ENCODE measurements at places on chromosomes 11 and 22.
A peak's percentile ranks its signal among the peaks of the same experiment; 100 is the strongest.

GRCh38 chr22:38952281-38952993, 5.0 kb upstream of the APOBEC3A start:
- peak; percentile 38 for DNase-seq

DNA sequence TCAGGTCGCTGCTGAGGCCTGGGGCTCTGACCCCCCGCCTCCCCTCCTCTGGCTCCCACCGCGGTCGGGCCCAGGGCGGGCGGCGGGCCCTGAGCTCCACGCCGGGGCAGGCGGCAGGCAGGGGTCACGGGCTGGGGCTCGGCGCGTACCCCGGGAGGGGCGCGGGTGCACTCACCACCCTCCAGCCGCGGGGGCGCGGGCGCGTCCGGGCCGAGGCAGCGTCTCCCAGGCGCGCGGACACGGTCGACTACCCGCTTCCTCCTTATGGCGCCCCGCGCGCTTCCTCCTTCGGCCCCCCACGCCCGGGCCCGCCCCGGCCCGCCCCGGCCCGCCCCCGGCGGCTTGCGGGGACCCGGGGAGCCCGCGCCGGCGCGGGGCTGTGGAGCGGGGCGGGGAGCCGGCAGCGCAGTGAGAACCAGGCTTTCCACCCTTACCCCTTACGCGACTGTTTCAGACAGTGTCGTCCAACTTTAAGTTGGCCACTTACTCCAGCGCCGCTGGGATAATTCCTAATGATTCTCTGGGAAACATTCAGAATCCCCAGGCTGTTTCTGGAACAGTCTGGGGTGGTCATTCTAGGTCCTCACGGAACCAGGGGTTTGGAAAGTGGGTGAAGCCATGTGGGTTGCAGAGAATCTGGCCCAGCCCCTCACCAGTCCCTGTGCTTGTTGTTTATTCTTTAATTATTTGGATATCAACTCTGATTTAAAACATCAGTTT, at the start of gene BID:
Gene BID (minus strand): TSS at position 264 of the 720 bp plus-strand sequence. CDS start 24,353 bp downstream, outside the sequence.
- no peak for DNase-seq

DNA sequence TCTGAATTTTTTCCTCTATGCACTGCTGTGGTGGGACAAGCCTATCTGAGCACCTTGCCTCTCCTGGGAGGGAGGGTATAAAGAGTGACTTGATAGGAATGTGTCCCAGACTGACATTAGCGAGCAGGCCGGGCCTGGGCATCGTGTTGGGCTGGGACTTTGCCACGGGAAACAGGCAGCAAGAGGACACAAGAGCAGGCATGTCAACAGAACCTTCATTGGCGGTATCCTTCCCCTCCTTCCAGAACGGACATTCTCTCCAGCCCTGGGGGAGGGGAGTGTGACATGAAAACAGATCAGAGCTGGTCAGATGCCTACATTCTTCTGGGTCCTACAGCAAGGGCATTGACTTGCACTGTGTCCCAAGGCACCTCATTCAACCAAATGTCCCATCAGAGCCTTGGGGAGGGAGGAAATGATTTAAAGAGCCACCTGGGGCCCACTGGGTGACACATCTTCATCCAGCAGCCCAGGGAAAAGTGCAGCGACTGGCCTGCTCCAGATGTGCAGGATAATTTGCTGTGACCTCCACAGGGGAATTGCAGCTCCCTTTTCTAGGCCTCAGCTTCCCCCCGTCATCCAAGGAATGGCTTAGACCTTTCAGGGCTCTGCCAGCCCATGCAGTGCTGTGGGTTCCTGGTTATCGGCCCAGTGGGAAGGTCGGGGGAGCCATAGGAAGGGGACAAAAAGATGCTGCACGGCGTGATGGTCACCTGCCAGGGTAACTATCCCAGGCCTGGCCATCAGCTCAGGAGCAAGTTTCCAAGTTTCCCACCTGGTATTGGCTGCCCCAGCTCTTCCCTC, 21.8 kb upstream of the UVRAG start:
- no peak for DNase-seq

DNA sequence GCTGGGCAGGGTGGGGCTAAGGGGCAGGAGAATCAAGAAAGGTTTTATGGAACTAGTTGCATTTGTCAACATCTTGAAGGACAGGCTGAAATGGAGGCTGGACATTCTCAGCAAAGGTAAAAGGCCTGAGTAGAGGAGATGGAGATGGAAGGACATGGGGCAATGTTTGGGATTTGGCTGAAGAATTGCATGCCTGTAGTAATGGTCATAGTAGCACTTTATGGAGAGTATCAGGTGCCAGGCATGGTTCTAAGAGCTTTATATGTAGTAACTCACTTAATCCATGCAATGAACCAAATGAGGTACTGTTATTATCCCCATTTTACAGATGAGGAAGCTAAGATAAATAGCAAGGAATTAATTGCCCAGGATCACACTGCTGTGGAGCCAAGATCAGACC, 23.9 kb downstream of the BMAL1 start:
- DNase-seq, result no peak

- no peak for DNase-seq
These were observed 58.9 kb downstream of the MYEOV start for GRCh38 chr11:69352715-69353319.

DNA sequence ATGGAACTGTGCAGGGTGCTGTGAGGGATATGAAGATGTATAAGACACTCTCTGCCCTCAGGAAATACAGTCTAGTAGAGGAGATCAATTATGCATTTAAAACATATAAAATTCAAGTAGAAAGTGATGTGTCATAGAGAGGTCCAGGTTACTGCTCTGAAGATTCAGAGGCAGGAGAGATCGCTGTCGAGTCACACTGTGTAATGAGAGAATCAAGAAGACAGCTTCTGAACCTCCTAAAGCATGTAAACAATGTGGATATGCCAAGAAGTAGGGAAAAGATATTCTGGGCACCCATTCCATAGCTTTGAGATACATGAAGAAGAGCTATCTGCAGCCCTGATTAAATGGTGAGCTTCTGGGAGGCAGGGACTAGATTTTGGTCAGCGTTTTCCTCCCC, 16.7 kb downstream of the SSH3 start:
- no peak for DNase-seq

- DNase-seq, result peak; percentile 28
These were observed 79.4 kb downstream of the IGLL1 start for GRCh38 chr22:23500508-23501260.

GRCh38 chr11:13310443-13310842, 32.9 kb downstream of the BMAL1 start:
- no peak for DNase-seq

Data from tibial artery (tissue), 4 donors.